Thoracic aorta (tissue), 2 donors: ENCODE measurements at places on chromosomes 2 and 18.
A peak's percentile ranks its signal among the peaks of the same experiment; 100 is the strongest.

DNA sequence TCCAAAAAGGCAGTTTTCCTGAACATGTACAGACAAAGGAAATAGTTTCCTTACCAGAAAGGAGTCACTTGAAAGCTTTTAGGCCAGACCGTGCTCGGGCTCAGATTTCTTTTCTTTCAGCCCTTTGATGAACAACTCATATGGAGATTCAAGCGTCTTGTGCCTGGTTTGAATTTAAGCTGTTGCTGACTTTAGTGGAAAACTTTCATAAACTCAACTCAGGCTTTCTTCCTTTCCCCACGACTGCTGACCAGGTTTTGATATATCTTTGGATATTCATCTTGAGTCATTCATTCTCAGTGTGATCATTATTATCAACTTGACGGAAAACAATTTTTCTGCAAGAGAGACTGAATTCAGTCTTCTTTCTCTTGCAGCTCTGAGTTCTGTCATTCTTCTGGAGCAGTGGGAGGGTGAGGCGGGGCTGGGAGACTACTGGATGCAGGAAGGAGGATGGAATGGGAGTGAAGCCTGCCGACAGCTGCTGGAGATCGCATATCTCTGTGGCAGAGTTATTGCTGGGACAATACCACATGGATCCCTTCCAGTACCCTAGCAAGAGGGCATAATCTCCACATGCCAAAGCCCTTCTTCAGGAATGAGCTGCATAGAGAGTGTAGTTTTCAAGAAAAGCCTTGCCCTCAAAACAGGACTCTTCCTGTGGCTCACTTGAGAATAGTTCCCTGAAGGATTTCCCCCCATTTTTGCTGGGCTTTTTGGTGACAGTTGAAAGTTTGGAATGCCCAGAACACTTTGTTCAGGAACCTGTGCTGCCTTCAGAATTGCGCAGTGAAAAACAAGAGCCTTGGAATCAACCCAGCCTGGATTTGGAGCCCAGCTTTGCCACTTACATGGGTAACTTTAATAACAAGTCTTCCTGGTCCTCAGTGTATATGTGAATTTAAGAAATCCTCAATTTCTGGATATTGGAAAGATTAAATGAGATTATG, 364.4 kb downstream of the ZNF521 start:
- no peak for DNase-seq

DNA sequence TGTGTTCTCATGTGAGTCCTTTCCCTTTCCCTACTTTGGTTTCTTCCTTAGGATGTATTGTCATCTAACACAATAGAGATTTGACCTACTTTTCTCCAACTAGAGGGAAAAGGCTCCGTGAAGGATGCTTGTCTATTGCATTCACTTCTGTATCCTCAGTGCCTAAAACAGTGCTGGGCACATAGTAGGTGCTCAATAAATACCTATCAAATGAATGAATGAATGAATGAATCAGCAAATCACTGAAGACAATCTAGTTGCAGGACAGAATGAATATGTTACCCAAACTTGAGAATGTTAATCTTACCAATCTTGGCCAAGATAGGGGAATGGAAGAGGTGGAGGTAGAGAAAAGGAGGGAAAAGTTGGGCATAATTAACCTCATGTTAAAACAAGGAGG, 277.0 kb upstream of the FBXO11 start:
- no peak for DNase-seq

DNA sequence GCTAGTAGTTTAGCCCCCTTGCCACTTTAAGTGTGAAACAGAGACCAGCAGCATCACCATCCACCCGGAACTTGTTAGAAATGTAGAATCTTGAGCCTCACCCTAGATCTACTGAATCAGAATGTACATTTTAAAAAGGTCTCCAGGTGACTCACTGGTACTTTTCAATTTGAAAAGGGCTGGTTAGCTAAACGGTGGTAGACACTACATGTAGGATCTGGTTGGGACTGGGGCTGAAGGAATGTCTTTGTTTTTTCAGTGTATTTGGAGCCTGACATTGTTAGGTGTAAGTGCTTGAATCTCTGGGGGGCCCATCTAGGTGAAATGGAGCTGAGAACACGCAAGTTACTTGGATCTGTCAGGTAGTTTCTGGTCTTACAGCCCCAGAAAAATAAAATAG, 44.0 kb upstream of the XPO1 start:
- DNase-seq: no peak

GRCh38 chr2:118246726-118247125, 158.5 kb downstream of the INSIG2 start:
- no peak for DNase-seq

GRCh38 chr2:54871457-54872107, 148.1 kb downstream of the EML6 start:
- DNase-seq: no peak

- DNase-seq: no peak
Measured at GRCh38 chr2:148455791-148456190, 188.8 kb upstream of the EPC2 start.

- DNase-seq: no peak
Measured at GRCh38 chr2:44715671-44716081, 225.8 kb upstream of the SIX3 start.

GRCh38 chr18:79468119-79468789, 72.5 kb downstream of the NFATC1 start:
- no peak for DNase-seq

- no peak for DNase-seq
Measured at GRCh38 chr2:7375901-7376300, 458.7 kb downstream of the RNF144A start.

DNA sequence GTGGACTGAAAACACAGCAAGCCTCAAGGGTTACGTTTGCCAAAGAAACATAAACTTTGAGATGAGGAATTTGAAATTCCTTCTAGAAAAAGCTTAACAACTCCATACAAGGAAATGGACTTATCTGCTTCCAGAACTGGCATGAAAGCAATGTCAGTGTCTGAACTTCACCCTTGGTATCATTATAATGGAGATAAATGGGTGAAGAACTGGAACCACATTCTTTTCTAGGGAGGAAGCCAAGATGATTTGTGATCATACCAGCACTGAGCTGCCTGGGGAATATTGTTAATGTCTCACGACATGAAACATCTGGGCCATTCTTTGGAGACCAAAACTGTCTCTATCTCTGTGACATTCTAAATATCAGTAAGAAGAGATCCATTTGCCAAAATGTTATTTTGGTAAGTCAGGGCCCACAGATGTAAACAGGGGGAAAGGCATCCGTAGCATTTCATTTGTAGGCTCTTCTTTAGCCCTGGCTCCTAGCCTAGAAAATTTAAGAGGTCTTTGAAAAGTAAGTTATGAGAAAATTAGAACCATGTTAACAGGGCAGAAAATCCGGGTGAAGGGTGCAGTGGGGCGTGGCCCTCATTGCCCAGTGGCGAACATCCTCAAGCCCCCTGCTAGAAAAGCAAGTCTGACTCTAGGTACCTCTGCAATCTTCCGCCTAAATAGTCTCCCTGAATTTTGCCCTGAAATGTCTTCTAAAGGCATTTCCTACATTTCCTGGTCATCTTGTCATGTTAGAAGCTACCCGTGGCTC, 295.3 kb upstream of the EPAS1 start:
- no peak for DNase-seq

GRCh38 chr2:233093721-233094120, 33.6 kb downstream of the INPP5D start:
- DNase-seq: no peak

- DNase-seq: no peak
Measured at GRCh38 chr2:157497638-157498314, 53.9 kb upstream of the CYTIP start.

- DNase-seq: no peak
Measured at GRCh38 chr2:313991-314390, 26.1 kb upstream of the ALKAL2 start.

DNA sequence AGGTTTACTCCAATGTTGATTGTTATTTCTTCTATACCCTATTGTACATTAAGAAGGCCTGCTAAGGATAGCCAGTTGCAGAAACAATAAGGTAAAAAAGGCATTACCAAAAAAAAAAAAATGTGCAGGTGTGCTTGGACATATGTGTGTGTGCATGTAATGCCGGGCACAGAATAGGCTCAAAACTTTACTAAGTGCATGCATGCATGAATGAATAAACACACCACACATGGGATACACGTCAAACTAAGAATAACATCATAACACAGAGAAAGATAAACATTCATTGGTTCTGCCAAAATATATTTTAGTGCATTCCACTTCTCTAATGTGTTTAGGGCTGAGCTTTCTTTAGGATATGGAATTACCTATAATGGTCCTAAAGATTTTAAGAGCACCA, 298.2 kb downstream of the TCF4 start:
- no peak for DNase-seq

GRCh38 chr2:81739966-81740365, 1435.4 kb upstream of the LRRTM1 start:
- DNase-seq: no peak

- no peak for DNase-seq
Measured at GRCh38 chr2:20593072-20594034, 57.5 kb downstream of the HS1BP3 start.

DNA sequence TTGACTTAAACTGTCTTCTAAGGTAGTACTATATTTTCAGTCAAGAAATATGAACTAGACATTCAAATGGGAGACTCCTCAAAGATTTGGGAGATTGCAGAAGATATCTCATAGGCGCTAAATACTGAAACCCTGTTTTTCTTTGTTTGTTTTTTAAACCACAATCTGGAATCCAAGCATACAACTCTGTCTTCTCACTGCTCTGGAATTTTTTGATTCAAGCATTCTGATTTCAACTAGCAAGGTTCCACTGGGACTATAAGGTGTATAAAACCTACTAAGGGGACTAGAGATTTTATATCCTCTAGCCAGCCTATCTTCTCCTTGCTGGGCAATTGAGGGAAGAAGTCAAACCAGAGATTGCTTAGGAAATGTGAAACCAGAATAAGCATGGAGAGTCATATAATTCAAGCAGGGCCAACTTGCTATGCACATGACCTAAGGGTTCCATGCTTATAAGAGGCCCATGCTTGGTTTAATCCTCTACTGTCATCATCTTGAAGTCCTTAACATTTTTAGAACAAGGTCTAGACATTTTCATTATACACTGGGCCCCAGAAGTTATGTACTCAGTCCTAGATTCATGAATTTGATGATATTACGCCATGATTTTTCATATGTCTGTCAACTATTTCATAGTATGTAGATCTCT, 405.5 kb downstream of the PARD3B start:
- DNase-seq: no peak

GRCh38 chr2:183029219-183029618, 9.0 kb downstream of the NCKAP1 start:
- DNase-seq: no peak

GRCh38 chr2:152464851-152465470, 130.0 kb downstream of the FMNL2 start:
- DNase-seq: no peak

DNA sequence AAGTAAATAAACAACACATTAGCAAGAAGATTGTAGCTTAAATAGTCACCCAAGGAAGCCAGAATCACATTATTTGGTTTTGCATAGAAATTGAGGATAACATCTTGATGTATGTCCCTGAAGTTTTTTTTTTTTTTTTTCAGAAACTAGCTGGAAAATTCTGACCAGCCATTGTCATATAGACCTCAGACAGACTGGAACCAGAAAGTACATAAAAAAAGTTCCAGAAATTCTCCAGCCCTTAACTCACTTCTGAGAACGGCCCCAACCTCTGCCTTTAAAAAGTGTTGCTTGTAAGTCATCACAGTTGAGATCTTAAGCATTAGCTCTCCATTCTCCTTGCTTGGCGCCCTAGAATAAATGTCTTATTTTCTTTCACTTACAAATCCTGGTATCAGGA, 350.5 kb downstream of the CCDC85A start:
- DNase-seq: no peak

GRCh38 chr2:145652036-145652435, 1132.1 kb upstream of the ZEB2 start:
- no peak for DNase-seq

- peak; percentile 44 for DNase-seq
Measured at GRCh38 chr2:158953926-158954763, 14.3 kb upstream of the TANC1 start.

DNA sequence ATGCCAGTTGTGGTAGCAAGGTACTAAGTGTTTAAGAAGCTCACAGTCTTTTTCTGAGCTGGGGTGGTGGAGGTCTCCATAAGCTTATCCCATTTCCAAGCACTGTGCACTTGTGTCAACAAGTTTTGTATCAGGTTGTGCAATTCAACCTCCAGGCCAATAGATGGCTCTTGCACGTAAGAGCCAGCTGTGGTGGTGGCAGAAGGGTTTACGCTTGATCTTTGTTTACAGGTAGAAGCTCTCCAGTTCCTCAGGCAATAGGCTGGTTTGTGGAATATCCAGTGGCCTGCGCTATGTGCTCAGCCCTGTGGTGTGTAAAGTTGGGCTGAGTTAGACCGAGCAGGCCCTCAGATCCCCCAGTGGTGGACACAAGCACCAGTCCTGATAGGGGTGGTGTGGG, 89.7 kb upstream of the CNTNAP5 start:
- DNase-seq: no peak

DNA sequence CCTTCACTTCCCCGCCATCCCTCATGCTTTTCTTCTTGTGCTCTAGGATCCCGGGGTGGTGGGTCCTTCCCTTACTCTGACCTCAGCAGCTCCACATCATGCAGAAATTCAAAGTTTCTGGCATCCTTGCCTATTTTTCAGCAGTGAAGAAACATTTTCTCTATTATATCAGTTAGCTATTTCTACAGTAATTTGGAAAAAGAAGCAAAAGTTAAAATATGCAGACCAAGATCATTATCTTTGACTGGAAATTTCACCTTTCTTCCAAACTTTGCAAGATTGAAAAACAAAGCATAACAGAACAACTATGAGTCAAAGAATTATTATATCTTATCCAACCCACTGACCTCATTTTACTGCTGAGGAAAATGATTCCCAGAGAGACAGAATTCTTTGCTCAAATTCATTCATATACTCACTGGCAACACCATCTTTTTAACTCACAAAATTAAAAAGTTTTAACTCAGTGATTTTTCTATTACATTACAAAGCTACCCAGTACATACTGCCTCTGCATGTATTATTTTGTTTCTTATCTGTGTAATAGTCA, 40.5 kb downstream of the ANTXR1 start:
- no peak for DNase-seq

DNA sequence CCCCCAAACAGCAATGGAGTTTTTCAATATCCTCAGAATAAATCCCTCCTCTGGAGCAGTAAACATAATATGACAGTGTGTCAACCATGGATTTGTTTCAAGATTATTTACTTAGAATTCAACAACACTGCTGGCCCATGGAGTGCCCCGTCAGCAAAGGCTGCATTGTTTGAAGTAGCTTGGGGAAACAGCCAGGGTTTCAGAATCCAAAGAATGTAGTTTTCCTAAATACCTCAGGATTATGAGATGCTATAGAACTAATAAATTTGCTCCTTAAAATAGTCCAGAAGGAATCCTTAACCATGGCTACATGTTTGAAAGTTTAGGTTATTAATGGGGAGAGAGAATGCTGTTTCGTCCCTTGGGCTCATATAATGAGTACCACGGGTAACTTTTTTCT, 13.1 kb upstream of the CETN1 start:
- no peak for DNase-seq

- no peak for DNase-seq
Measured at GRCh38 chr2:20573620-20574422, 77.1 kb downstream of the HS1BP3 start.

GRCh38 chr2:109690822-109691541, 76.8 kb downstream of the SOWAHC start:
- DNase-seq: no peak
